Caco-2 (cell line): ENCODE measurements at places on chromosomes 1 and 21. TPM values are rescaled to one million over a fixed set of nuclear protein-coding genes. Genes with fewer than 3 reads are reported as not detected.

- DNase-seq: peak; percentile 88
Observed at GRCh38 chr1:109213824-109214693, at the start of gene SARS1. TSS of gene SARS1 (plus strand) at chr1:109213918. CDS start at chr1:109213993, 75 bp downstream.

DNA sequence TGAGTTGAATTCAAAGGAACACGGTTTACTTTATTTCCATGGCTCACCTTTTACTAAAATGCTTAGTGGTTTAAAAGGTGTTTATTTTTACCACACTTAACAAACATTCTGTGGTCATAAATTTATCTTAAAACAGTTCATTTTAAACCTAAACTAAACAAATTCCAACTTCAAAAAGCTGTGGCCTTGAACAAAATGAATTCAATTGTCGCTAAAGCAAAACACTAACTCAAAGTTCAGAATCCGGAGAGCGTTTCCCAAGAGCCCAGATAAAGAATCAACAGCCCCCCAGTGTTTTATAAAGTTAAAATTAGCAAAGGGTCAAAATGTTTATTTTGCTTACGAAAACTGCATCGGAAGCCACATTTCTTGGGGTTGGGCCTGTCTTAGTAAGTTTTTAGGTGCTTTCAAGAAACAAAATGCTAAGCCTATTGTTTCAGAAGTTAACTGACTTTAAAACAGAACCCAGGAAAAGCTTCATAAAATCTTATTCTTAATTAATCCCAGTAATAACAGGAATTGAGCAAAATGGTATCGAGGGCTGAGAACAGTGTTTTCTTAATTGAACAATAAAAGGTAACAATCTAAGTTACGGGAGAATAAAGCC lies 1.3 kb downstream of the PUM1 start:
- DNase-seq: no peak

- DNase-seq: no peak
Observed at GRCh38 chr1:89698624-89699023, 65.7 kb downstream of the LRRC8C start.

Gene DEGS1
- total RNA-seq: 38.8 and 39.2 TPM in 2 replicates

DNA sequence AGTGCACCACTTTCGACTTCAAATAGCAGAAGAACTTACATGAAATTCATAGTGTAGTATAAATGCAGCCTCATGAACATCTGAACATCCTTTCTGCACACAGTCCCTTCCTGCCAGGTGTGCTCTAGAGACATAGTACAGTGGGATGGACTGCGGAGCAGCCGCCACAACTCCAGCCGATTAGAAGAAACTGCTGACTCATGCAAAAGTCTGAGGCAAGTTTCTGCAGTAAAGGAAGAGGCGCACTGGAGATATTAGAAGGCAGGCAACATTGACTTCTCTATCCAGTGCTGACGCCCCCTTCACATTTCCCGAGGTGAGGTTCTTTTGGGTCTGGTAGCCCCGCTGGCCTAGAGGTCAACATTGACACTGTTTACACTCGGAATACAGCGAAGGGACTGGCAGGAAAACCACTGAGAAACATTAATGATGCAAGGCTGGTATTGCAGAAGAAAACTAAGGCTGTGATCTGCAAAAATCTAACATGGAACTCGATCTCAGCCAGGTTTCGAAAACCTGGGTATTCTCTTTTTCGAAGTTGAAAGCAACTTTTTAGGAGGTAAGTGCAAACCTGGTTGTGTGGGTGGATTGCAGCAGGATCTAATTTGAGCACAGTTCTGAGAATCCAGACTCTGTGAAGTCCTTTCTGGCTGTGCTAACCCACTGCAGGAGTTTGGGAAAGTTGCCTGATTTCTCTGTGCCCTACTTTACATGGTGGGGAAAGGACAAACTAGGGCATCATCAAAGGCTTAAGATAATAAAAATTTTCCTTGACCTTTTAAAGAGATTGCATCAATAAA lies 90.7 kb downstream of the CDC7 start:
- no peak for DNase-seq

GRCh38 chr1:208907790-208908189 lies 663.6 kb upstream of the PLXNA2 start:
- no peak for DNase-seq

DNA sequence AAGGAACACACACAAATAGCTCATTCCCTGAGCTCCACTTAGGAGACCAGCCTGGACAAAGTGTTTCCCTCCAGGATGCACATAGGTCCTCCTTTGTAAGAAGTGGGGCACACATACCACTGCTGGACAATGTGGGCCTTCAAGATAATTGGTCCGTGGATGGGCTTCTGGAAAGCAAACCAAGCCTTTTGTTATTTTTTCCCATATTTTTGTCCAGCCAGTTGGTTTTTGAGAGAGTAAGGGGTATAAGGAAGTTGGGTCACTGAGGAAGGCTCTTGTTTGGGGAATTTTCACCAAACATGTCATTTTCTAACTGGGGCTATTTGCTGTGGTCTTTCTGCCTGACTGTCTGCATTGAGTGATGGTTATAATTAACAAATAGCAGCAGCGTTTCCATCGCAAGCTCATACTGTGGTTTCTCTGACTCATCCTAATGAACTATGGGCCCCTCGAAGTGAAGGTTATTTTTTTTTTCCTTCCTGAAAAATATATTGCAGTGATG lies 306.3 kb upstream of the DUSP10 start:
- DNase-seq: no peak

DNA sequence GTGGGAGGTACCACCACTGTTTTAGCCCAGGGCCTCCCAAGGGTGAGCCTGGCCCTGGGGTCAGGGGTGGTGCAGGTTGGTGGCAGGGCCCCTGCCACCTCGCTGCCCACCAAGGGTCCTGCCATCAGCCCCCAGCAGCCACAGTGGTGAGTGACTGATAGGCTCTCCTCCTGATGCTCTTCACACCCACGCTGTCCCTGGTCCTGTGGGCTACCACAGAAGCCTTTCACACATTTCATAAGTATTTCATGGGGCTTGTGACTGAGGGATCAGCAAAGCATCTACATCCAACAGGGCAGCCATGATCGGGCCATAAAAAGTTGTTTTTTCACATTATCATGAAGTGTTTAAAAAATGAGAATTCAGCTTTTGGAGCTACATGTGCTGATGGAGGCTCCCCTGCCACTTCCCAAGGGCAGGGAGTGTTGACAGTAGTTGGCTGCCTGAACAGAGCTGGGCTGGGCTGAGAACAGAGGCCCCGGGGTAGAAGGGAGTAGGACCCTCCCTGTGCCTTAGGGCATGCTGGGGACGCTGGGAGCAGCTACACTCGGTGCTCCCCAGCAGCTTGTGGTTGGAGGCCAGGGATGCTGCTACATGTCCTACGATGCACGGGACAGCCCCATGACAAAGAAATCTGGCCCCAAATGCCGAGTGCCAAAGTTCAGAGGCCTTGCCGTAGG lies 73.1 kb upstream of the TMEM51 start:
- no peak for DNase-seq

DNA sequence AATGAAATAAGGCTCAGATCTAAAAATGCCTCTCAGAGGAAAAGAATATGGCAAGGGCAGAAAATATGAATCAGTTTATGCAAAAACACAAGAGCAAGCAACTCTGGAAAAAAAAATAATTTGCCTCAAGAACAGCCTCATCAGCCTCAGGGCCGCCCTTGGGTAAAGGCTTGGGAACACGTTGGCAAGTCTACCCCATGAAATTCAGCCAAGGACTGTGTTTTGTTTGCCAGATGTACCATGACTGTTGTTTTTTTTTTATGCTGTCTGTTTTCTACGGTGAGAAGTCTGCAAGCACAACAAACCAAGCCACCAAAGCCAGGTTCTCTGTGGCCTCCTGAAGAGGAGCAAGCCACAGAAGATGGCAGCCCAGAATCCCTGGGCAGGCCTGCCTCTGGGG lies 18.0 kb downstream of the HHIPL2 start:
- no peak for DNase-seq

Gene FCMR
- total RNA-seq: not detected in 2 replicates

Gene TLCD4
- total RNA-seq: 14.1 TPM in 2 replicates

Gene UBL4B
- total RNA-seq: not detected in 2 replicates

DNA sequence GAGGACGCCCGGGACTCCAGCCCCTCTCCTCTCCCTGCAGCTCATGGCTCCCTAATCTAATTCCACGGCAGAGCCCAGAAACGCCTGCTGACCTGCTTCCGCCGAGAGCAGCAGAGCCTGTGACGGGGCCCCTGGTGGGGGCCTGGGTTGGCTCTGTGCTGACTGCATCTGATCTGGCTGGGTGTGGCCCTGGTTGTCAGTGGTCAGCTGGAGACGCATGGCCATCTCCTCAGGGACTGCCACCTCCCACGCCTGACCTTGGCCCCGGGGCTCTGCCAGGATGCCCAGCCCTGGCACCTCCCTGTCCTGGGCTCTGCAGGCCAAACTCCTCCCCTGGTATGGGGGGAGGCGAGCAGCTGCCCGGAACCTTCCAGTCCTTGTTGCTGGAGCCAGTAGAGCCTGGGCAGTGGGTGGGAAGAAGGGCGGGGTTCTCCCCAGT lies 1.1 kb upstream of the PLCH2 start:
- DNase-seq: no peak

Gene CTSS
- 0.84 and 1.3 TPM in 2 replicates for total RNA-seq
